ENCODE measurements at places on chromosomes 7 and 10.
A peak's percentile ranks its signal among the peaks of the same experiment; 100 is the strongest.

- no peak for DNase-seq
These were observed 92.0 kb upstream of the PAX2 start for GRCh38 chr10:100653238-100653956.

- no peak for DNase-seq
These were observed 169.6 kb upstream of the PTN start for GRCh38 chr7:137513091-137513490.

DNA sequence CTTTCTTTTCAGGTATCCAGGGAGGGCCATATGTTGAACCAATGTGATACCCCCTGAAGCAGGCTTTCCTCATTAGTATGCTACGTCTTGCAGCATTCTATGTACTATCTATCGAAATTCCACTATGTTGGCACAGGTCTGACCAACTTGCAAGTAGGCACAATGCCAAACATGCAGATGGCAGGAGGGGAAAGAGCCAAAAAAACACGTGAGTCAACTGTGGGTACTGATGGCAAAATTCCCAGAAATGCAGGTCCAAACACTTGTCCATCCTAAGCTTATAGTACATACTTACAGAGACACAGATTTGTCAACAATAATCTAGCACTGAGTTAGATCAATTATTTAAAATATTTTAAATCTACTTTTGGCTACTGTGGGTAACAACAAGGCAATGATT is 394.9 kb downstream of the DGKB start:
- DNase-seq = no peak

DNA sequence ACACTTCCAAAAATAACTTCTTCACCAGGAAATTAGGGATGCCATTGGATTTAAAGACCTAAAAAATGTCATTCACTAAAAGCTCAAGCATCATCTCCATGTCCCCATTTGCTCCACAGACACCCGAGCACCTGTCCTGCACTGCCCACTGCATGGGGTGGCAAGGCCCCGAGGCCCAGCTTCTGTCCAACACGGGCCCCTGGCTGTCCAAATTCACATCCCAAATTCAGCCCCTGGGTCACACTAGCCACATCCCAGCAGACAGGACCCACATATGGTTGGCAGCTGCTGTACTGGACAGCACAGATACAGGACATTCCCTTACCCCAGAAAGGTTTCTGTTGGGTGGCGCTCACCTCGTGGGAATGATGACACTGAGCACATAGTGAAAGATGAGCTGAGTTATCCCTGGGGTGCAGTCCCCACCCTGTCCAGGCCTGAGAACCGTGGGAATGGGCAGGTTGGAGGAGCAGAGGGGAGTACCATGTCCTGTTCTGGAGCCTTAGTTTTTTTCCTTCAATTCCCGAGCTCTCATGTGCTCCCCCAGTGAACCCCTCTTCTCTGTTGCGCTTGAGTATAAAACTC is 55.3 kb downstream of the CSGALNACT2 start:
- no peak for DNase-seq

- DNase-seq = no peak
These were observed 71.2 kb upstream of the RPA3 start for GRCh38 chr7:7789551-7789988.

GRCh38 chr7:139618482-139619366 is 95.2 kb downstream of the CLEC2L start:
- DNase-seq = no peak

- DNase-seq = no peak
These were observed 108.1 kb downstream of the EEPD1 start for GRCh38 chr7:36261019-36261754.

DNA sequence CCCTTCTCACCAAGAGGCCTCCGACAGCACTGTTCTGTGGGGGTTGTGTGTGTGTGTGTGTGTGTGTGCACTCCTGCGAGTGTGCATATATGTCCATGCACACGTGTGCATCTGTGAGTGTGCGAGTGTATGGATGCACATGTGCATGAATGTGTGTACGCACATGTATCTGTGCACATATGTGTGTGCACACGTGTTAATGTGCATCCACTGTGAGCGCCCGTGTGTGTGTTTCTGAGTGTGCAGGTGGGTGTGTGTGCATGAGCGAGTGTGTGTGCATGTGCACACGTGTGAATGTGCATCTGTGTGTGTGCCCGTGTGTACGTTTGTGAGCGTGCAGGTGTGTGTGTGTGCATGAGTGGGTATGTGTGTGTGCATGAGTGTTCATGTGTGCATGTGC is 48.5 kb upstream of the FOXL3 start:
- DNase-seq = no peak

DNA sequence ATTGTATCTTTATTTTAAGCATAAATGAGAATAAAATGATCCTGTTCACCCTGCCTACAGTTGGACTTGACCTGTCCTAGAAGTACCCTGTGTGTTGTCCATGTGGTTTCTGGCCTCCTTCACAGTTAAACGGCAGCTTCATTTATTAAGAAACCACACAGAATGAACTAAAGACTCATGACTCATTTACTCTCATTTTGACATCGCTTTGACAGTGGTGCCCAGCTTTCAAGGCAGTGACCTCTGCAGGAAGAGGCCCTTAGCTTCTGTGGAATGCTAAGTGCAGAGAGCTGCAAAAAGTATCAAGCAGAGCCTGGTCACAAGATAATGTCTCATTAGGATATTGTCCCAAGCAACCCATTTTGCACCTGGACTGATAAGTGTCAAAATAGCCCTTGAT is 93.4 kb downstream of the AVL9 start:
- no peak for DNase-seq

- DNase-seq = no peak
These were observed 53.2 kb downstream of the BPGM start for GRCh38 chr7:134699899-134700298.

DNA sequence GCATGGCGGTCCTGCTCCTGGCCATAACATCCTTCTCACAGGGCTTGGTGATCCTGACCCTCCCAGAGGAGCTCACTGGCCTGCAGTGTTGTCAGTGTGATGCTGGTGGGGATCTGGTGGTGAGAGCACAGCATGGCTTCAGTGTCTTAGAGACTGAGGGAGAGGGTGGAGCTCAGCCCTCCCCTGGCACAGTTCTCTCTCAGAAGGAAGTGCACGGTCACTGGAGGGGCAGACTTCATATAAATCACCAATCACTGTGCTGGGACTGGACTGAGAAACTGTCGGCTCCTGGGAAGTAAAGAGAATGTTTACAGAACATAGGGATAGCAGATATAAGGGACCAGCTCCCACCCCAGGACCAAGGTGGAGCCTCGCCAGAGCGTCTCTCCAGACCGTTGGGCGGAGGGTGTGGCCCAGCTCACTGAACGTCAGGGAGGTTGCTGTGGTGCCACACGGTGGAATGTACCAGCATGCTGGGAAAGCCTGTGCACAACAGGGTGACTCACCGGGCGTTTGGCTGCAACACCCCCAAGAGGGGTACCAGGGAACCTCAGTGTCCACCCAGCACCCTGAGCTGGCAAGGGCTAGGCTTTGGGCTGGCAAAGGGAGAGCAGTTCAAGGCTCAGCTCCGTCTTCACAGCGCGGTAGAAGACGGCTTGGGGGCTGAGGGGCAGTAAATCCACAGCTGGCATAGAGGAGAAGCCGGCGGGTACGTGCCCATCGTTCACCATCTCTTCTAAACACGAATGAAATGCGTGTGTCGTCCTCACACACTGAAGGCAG is 8.8 kb upstream of the GET4 start:
- no peak for DNase-seq

DNA sequence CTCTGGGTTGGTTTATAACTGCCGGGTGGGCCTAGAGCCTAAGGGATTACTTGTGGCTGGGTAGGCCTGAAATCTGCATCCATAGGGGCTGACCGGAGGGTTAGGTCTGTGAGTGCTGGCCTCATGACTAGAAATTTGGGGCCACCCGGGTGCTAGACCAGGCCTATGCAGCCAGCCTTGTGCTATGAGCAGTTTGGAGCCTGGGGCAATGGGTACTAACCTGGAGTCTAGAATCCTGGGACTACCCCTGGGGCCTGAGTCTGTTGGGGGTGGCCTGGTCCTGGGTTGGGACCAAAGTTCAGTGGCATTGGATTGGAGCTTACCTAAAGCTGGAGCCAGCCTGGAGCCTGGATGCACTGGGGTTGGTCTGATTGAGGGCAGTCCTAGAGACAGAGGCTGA is 995.2 kb downstream of the ANKRD7 start:
- no peak for DNase-seq

GRCh38 chr10:98403812-98404504 is 11.0 kb downstream of the PYROXD2 start:
- no peak for DNase-seq

GRCh38 chr10:25390733-25391132 is 215.9 kb downstream of the GPR158 start:
- no peak for DNase-seq

DNA sequence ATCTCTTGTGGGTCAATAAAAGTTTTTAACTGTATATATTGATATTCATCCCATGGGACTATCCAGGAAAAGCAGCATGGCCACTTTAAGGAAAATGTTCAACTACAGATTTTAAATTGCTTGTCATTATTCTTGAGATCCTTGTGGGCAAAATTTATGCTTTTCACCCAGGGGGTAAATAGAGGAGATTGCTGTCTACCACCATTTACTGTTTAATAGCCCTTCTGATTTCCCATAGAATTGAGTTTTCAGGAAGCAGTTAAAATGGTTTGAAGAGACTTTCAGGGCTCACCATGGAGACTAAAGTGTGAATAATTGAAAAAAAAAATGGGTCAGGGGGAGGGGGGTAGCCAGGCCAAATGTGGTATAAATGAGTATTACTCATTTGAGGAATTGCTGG is 901.1 kb upstream of the POT1 start:
- no peak for DNase-seq

GRCh38 chr7:98617960-98618418 is 904 bp downstream of the NPTX2 start:
- DNase-seq = no peak

DNA sequence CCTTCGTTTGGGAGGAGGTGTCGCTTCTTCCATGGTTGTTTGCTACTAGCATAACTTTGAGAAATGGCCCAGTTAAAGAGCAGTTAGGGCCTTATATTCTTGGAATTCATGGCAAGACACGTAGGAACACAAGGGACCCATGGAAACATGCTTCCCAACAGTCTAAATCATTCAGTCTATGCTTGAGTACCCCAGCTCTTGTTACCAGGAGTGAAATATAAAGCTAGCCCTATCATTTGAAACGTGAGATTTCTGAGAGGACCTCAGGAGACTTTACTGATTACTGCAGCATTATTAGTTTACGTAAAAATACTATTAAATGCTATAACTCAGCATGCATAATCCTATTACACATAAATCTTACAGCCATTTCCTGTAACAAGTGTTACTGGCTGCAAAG is 328.6 kb upstream of the CDC14C start:
- DNase-seq = no peak

- no peak for DNase-seq
These were observed 21.7 kb upstream of the MACC1 start for GRCh38 chr7:20238754-20239324.

GRCh38 chr10:14775656-14776055 is 959 bp upstream of the FAM107B start:
- no peak for DNase-seq

DNA sequence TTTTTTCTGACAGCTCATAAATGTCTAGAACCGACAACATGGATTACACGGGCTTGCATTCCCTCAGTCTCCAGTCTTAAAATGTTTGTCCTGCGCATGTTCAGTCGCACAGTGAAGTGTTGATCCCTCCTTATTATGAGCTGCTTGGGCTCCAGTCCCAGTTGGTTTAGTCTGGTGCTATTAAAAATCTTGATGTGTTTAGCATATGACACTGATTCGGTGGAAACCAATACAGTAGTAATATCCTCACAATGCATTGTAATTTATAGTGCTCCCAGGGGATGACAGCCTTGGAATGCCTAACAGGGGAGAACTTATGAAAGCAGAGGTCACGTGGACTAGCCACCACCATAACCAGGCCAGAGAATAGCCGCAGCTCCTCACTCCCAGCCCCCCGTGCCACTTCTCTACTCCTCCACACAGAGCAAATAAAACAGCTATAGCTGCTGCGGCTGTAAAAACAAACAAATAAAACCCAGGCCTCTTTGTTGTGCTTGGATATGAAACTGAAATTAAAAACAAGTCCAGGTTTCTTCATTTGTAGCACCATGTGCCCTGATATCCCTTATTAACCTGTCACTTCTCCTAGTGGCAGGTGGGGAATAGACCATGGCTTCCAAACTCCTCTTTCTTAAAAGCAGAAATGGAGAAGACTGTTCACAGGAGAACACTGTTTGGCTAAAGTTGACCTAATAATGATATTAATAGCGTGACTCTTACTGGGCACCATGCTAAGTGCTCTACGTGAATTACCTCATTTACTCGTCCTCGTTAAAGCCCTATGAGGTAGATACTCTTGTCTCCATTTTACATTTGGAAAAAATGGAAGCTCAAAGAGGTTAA is 7.7 kb downstream of the DPCD start:
- no peak for DNase-seq

DNA sequence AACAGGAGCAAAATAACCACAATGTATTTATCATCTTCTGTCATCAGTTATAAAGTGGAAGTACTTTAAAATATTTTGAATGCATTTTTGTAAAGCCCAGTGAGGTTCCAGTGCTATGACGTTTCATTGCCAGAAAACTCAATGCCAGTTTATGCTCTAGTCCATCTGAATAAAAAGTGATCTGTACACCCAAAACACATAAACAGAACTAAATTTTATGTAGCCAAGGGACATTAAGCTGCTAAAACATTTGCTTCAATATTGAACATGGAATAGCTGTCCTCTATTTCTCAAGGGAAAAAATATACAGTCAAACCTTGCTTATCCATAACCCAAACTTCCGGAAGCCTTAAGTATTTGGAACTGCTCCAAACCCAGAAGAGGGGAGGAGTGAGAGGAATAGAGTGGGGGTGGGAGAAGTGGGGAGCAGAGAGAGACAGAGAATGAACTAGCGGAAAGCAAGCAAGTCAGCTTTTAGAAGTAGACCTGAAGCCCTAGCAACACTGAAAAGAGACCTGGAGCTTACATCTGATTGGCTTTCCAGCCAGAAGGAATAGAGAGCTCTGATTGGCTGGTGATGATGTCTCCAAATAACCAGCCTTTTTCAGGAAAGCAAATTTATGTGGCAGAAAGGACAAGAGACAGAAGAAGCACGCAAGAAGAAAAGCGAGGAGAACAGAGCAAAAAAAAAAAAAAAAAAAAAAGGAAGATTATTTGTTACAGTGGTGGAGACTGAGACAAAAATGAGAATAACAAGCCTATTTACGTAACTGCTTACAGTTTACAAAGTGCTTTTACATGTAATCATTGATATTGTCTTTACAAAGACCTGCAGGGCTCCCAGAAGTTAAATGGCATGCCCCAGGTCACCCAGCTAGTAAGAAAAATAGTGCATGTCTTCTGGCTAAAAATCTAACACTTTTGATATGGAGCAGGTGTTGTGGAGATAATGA is 196.0 kb downstream of the RNLS start:
- DNase-seq = peak; percentile 31

- no peak for DNase-seq
These were observed 83.3 kb upstream of the CREB5 start for GRCh38 chr7:28328822-28329660.
